ENCODE measurements at places on chromosomes 11 and 22.
A peak's percentile ranks its signal among the peaks of the same experiment; 100 is the strongest.

DNA sequence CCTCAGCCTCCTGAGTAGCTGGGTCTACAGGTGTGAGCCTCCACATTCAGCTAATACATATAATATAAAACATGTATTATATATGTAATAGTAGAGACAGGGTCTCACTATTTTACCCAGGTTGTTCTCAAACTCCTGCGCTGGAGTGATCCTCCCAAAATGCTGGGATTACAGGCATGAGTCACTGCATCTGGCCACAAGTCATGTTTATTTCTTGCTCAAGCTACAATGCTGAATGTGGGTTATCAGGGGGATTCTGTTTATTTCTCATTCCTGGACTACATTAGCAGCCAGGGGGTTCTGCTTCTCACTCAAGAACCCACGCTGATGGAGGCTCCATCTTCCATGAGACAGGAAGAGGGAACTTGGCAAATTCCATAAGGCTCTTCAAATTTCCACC is 24.8 kb downstream of the FOLR3 start:
- no peak for DNase-seq

GRCh38 chr11:74182635-74183034 is 11.5 kb downstream of the PPME1 start:
- DNase-seq: no peak

DNA sequence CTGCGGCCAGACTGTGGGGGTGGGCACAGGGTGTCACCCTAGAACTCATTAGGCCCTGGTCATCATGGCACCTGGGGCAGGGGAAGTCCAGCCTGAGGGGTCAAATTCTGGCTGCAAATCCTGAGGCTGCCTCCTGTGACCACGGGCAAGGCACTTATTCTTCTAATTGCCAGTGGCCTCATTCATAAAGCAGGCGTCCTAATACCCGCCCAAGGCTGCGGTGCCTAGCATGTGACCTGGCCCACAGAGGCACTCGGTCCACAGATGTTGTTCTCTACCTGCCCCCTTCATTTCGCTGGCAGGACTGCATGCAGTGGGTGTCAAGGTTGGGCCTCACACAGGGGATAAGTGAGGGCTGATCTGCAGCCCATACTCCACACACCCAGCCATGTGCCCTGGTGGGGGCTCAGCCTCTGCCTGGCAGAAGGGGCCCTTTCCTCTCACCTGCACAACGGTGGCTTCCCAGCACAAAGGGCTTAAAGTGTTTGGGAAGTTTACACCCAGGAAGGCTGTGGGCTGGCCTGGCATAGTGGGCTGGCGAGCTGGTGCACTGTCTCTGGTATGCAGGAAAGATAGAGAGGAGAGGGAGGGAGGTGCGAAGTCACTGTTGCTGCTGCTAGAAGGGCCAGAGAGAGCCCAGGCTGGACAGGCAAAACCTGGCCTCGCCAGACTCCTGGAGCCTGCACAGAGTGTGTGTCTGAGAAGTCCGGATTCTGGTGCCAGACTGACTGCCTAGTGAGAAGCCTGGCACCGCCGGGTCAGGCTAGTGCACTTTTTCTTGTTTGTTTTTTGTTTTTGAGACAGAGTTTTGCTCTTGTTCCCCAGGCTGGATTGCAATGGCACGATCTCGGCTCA is 3.2 kb downstream of the MPST start:
- no peak for DNase-seq

DNA sequence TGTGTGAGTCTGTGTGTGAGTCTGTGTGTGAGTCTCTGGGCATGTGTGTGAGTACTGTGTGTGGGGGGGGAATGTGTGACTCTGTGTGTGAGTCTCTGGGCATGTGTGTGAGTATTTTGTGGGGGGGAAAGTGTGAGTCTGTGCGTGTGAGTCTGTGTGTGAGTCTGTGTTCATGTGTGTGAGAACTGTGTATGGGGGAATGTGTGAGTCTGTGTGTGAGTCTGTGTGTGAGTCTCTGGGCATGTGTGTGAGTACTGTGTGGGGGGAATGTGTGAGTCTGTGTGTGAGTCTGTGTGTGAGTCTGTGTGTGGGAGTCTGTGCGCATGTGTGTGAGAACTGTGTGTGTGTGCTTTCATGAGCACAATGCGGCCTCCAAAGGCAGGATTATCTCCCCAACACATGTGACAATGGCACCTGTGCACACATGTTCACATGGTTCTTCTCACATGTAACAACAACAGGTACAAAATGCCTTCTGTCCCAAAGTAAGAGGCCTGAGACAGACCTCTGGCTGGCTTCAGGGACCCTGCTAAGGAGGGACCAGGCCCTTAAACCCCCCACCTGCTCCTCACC is 1.6 kb downstream of the CD5 start:
- DNase-seq: no peak

DNA sequence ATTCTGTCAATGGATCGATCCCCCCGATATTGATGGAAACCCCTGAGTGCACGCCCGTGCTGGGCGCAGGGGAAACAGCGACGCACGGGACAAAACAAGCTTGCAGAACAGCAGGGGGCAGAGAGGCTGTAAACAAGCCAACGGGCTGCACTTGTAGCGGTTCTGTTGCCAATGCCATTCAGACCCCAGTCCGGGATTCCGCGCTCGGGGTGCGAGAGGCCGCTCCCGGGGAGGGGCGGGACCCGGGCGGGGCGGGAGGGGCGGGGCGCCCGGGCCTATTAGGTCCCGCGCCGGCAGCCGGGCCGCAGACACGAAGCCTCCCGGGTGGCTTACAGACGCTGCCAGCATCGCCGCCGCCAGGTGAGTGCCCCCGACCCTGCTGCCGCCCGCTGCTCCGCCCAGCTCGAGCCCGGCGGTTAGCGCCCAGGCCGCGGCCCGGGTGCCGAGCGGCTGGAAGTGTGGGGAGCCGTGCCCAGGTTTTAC is at the start of gene BIK:
TSS of gene BIK (plus strand) at position 307 of the 483 bp plus-strand sequence. CDS start 13,273 bp downstream, outside the sequence.
- peak; percentile 38 for DNase-seq

- DNase-seq: no peak
Observed at GRCh38 chr22:44600207-44600785, 101.7 kb upstream of the PRR5 start.

- DNase-seq: no peak
Observed at GRCh38 chr11:66969584-66970225, 5.4 kb upstream of the C11orf86 start.

- no peak for DNase-seq
Observed at GRCh38 chr11:126024123-126024522, 38.5 kb downstream of the CDON start.

- peak; percentile 17 for DNase-seq
Observed at GRCh38 chr11:79708319-79708932, 267.6 kb upstream of the TENM4 start.

GRCh38 chr11:33857933-33858371 is 33.9 kb downstream of the LMO2 start:
- DNase-seq: no peak

- no peak for DNase-seq
Observed at GRCh38 chr11:16117989-16118756, 238.2 kb downstream of the SOX6 start.

- no peak for DNase-seq
Observed at GRCh38 chr11:76801736-76802135, 18.6 kb downstream of the TSKU start.

DNA sequence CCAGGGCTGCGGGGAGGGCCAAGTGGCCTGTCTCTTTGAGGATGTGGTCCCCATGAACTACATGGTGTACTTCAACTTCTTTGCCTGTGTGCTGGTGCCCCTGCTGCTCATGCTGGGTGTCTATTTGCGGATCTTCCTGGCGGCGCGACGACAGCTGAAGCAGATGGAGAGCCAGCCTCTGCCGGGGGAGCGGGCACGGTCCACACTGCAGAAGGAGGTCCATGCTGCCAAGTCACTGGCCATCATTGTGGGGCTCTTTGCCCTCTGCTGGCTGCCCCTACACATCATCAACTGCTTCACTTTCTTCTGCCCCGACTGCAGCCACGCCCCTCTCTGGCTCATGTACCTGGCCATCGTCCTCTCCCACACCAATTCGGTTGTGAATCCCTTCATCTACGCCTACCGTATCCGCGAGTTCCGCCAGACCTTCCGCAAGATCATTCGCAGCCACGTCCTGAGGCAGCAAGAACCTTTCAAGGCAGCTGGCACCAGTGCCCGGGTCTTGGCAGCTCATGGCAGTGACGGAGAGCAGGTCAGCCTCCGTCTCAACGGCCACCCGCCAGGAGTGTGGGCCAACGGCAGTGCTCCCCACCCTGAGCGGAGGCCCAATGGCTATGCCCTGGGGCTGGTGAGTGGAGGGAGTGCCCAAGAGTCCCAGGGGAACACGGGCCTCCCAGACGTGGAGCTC is 13.5 kb downstream of the ADORA2A start:
- no peak for DNase-seq

DNA sequence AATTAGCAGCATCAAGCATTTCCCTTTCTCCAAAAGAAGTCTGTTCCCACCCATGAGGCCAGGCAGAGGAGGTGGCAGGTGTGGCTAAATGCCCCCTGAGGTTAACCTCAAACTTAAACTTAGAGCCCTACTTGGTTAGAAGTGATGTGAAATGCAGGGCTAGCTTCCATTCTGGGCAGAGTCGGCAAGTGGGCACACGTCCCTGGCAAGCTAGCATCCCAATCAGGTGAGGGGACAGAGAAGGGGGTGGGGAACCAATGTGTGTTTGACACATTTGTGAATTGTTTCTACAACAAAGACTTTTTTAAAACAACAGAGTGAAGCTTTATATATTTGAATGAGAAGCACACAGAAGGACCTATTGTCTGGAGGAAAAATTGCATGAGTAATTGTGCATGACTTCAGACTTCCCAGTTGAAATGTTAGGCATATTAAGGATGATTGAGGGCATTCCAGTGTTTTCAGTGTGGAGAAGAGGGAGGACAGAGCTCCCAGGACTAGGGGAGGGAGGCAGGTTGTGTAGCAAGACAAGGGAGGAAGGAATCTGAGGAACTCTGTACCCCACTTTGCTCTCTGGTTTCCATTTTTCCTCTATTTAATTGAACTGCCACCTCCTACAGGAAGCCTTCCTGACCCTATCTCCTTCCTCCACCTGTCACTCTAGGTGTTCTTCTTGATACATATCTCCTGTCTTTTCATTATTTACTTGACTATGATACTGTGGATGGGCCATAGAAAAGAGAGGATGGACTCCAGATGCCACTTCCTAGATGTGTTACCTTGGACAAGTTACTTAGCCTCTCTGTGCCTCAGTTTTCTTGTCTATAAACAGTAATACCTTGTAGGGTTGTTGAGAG is 83.3 kb upstream of the PICALM start:
- DNase-seq: no peak

- no peak for DNase-seq
Observed at GRCh38 chr11:626475-627307, at the start of gene SCT. Gene SCT, minus strand, starts transcription at chr11:627181. Its CDS starts 38 bp downstream, at chr11:627143.

DNA sequence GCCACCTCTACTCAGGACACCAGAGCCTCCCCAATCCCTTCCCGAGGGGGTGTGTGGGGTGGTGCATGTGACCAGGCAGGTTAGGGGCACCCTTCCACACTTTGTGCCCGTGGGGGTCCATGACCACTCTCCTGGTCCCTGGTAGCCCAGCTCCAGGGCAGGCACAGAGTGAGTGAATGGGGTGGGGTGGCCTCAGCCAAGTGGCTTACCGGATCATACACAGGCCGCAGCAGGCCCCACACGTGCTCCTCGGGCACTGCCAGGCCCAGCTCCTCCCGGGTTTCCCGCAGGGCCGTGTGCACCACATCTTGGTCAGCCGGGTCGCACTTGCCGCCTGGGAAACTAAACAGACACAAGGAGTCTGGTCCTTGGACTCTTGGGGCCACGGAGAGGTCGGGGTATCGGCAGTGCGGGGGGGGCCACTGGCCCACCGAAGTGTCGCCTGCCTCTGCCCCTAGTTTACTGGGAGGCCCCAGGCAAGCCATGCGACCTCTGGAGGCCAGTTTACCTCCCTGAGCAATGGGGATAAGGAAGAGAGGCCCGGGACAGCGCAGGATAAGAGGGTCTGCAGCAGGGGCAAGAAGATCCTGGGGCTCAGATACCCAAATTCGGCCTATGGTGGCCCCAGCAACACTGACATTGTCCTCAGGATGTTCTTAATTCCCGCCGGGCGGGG is 889 bp downstream of the NUDT8 start:
- DNase-seq: no peak

GRCh38 chr11:118618115-118618990 is 10.9 kb downstream of the PHLDB1 start:
- DNase-seq: no peak

DNA sequence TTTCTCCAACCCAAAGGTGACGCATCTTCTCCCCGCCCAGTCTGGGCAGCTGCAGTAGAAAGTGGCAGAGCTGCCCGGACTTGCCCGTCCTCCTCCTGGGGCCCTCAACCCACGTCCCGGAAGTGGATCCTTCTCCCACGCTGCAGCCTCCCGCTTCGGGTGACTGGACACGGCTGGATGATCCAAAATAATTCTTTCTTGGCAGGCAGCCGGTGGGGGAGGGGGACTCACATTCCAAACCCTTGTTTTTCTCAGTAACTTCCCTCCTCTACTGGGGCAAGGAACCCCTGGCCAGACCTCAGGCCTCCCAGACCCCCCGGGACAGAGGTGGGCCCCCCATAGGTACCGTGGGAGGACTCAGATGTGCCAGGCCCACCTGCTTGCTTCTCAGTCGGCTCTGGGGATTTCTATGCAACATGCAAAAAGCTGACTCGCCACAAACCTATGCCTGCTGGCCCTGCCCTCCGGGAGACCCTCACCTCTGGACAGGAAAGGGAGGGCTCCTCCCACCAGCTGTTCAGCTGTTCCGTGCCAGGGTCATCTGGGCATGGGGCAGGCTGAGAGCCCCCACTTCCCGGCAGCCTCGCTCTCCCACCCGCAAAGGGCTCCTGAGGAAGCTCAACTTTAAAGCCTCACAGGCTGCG is 1.4 kb downstream of the PLXNB2 start:
- no peak for DNase-seq

- DNase-seq: no peak
Observed at GRCh38 chr11:66853242-66854229, 3.3 kb upstream of the LRFN4 start.

GRCh38 chr11:67520856-67521824 is 2.1 kb downstream of the CABP2 start:
- no peak for DNase-seq

DNA sequence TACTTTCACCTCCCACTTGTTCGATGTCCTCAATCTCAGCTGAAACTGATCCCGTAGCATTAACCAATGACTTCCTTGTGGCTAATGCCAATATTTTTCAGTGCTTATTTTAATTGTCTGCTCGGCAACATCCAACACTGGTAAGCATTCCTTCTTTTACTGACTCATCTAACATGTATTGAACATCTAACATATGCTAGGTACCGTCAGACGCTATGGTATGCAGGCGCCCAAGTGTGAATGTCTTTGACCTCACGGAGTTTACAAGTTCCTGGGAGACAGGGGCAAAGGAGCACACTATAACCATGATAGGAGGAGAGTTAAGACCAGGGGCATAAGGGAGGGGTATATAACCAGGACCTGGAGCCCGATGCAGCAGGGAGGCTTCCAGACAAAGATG is 1.7 kb downstream of the BRMS1 start:
- DNase-seq: no peak

GRCh38 chr11:104124979-104125378 is 39.0 kb downstream of the PDGFD start:
- DNase-seq: no peak

All from iPS DF 19.7 (cell line).